ENCODE measurements at places on chromosomes 7 and 10. TPM values are rescaled to one million over a fixed set of nuclear protein-coding genes. Genes with fewer than 3 reads are reported as not detected.
A peak's percentile ranks its signal among the peaks of the same experiment; 100 is the strongest.

GRCh38 chr7:26202019-26202990 is 760 bp downstream of the CBX3 start:
- peak overlapping the region; percentile 98 for H3K27ac ChIP-seq
- H3K4me3 ChIP-seq = peak overlapping the region; percentile 97
- H3K27me3 ChIP-seq = no peaks in the 10 kb centered on the region

- H3K27ac ChIP-seq = no peak overlapping the region
- H3K4me1 ChIP-seq = no peaks in the 10 kb centered on the region
- no peaks in the 10 kb centered on the region for H3K36me3 ChIP-seq
- H3K4me3 ChIP-seq = no peak overlapping the region
Measured at GRCh38 chr10:125967533-125967932, 71.2 kb downstream of the FANK1 start.

DNA sequence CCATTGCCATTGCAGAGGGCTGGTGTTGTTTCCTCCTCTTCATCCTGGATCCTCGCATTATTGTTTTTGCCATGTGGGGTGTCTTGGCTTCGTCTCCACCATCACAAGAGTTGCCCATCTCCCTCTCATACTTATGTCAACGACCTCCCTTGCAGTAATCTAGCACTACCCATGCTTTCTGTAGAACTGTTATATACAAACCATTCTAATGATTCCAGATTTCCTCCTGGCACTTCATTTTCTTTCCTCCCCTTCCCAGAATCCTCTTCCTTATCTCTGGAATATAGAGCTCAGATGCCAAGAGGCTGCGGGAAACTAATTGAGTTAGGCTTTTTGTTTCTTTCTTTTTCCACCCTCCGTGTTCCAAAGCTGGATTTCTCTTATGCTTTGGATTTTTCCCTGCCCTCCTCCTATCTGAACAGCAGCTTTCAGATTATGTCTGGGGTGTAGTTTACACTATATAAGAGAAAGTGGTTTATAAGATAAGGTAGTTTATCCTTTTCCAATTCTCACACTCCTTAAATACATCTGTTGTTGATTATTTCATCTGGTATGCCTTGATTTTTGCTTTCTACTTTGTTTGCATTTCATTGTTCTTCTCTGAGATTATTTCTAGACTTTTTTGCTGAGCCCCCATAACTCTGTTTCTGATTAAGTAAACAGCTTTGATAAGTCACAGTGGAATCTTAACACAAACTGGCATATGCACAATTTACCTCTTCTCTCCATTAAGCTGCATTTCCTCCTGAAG is 264.1 kb downstream of the BICC1 start:
- H3K4me3 ChIP-seq = no peak overlapping the region
- no peak for DNase-seq
- peaks cover 13% of the 10 kb centered on the region for H3K4me1 ChIP-seq
- H3K27me3 ChIP-seq = no peaks in the 10 kb centered on the region

- DNase-seq = no peak
- no peak overlapping the region for H3K27ac ChIP-seq
- H3K4me3 ChIP-seq = no peak overlapping the region
- H3K36me3 ChIP-seq = no peaks in the 10 kb centered on the region
- H3K27me3 ChIP-seq = no peaks in the 10 kb centered on the region
Measured at GRCh38 chr10:1368842-1369171, 312.6 kb downstream of the WDR37 start.

DNA sequence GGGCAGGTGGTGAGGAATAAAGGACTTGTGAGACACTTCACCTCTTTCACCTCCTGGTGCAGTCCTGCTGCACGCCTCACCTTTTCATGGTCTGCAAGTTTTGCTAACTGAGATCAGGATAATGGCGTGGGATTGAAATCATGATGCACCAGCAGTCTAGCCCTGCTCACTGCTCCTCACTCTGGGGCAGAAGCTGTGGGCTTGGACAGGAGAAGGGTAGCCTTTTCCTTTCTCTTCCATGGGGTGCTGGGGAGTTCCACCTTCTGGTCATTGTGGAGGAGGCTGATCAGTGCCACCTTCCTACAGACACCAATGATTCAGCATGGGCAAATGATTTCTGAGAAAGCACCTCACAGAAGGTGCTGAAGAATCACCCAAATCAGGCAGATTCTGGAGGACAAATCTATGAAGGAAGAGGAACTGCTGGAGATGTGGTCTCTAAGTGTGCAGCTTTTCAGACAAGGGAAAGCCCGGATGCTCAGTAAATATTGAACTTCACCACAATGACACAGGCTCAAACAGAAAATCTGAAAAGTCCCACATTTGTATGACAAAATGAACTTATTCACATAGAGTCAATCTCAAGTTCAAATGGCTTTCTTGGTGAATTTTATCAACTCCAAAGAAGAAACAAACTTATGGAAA is 19.7 kb downstream of the MBL2 start:
- no peaks in the 10 kb centered on the region for H3K4me1 ChIP-seq
- no peak overlapping the region for H3K4me3 ChIP-seq
- no peaks in the 10 kb centered on the region for H3K36me3 ChIP-seq

DNA sequence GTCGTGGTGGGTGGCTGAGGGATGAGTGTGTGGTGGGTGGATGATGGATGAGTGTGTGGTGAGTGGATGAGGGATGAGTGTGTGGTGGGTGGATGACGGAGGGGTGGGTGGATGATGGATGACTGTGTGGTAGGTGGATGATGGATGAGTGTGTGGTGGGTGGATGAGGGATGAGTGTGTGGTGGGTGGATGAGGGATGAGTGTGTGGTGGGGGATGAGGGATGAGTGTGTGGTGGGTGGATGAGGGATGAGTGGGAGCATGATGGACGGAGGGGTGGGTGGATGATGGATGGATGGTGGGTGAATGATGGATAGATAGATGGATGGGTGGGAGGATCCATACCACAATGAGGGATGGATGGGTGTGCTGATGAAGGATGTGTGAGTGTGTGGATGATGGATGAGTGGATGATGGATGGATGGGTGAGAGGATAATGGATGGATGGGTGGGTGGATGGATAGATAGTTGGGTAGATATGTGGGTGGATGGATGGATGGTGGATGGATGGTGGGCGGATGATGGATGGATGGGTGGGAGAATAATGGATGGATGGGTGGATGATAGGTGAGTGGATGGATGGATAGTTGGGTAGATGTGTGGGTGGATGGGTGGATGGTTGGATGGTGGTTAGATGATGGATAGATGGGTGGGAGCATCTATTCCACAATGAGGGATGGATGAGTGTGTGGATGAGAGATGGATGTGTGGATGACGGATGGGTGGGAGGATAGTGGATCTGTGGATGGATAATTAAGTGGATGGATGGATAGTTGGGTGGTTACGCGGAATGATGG is 266.8 kb downstream of the CELF2 start:
- no peak for DNase-seq
- no peak overlapping the region for H3K4me3 ChIP-seq
- no peaks in the 10 kb centered on the region for H3K27me3 ChIP-seq
- no peak overlapping the region for H3K27ac ChIP-seq

GRCh38 chr10:62464308-62464707 is 90.1 kb downstream of the ZNF365 start:
- no peaks in the 10 kb centered on the region for H3K27me3 ChIP-seq
- H3K4me3 ChIP-seq = no peak overlapping the region
- DNase-seq = no peak
- peaks cover 1% of the 10 kb centered on the region for H3K4me1 ChIP-seq

DNA sequence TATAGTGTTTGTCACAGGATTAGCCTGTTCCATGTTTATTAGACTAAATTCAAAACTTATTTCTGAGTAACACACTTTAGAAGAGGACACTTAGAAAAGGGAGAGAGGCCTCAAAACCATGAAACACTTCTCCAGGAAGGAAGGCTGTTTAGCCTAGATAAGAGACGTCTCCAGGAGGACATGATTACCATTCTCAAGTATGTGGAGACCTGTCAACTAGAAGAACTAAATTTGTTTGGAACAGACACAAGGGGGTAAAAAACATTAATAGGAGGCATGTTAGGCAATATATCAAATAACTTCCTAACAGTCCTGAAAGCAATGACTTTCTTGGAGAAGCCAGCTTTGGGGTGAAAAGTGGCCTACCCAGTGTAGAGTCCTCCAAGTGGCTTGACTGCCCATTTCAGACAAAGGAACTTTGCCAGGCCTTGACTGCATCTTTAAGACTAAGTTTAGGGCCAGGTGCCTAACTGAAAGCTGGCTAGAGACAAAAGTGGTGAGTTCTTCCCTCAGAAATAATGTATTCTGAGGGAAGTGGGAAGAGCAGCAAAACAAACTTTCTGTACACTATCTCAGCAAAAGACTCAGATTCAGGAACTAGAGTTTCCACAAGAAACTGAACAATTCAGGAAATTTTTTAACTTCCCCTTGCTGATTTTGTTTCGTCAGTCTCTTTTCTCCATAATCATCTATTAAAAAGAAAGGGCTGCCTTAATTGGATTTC is 11.8 kb downstream of the NCOA4 start:
- H3K27ac ChIP-seq = no peak overlapping the region
- DNase-seq = no peak
- H3K36me3 ChIP-seq = no peaks in the 10 kb centered on the region
- H3K4me1 ChIP-seq = peaks cover 11% of the 10 kb centered on the region

DNA sequence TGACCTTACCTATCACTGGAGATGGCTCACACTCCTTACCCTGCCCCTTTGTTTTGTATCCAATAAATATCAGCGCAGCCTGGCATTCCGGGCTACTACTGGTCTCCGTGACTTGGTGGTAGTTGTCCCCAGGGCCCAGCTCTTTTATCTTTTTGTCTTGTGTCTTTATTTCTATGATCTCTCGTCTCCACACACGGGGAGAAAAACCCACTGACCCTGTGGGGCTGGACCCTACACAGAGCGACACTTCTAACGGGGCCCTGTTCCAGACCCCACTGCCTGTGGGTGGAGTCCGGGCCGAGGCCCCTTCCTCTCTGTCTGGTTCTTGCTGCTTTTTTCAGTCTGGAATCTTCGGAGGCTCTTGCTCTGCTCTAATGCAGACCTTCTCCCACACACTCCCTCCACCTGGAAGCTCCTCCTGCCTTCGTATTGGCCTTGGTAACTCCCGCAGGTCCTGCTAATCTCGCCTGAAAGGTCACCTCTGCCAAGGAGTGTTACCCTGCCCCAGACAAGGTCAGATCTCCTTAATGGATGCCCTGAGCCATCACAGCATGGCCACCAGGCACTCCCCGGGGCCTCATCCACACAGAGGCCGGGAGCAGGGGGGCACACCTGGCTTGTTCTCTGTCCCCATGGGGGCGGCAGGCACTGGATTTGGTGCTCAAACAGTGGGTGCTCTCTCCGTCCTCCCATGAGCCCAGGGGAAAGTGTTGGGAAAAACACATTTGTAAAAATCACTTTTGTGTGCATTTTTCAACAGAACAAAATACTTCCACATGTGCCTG is 531.7 kb downstream of the PTPRN2 start:
- H3K27ac ChIP-seq = no peak overlapping the region
- H3K4me1 ChIP-seq = no peaks in the 10 kb centered on the region
- no peaks in the 10 kb centered on the region for H3K36me3 ChIP-seq
- DNase-seq = no peak
- H3K4me3 ChIP-seq = no peak overlapping the region
- H3K27me3 ChIP-seq = no peaks in the 10 kb centered on the region

DNA sequence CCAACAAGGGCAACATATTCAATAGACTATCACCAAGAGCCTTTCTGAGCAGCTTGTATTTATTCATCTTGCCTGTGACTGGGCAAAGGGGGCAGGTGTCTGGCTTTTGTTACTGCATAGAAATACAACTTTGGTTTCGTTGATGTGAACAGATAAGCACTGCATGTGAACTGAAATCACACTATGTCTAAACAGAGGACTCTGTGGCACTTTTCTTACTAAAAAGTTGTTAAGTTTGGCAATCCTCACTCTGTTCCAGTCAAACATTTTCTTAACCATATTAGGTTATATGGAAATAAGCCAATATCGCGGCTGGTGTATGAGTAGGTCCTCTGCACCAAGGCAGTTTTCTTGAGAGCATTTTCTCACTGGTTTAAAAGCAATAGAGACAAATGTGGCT is 48.5 kb downstream of the CALD1 start:
- no peak for DNase-seq
- no peak overlapping the region for H3K4me3 ChIP-seq
- H3K36me3 ChIP-seq = no peaks in the 10 kb centered on the region
- H3K4me1 ChIP-seq = peaks cover 26% of the 10 kb centered on the region

The SPDYE5 gene
- total RNA-seq = not detected

The MOGAT3 gene
- total RNA-seq = not detected

The ATP5F1C gene
- total RNA-seq = 213 TPM

The C10orf143 gene
- total RNA-seq = 5.9 TPM

The CCDC172 gene
- not detected for total RNA-seq

The PNLIP gene
- total RNA-seq = not detected
